H9 (cell line): ENCODE measurements at places on chromosomes 13 and 19.

GRCh38 chr13:43122791-43123190, 99.4 kb downstream of the DNAJC15 start:
- H3K4me3 ChIP-seq = no peak overlapping the region
- peaks cover 11% of the 10 kb centered on the region; the same call in 1 of the 2 replicates for H3K4me1 ChIP-seq
- no peaks in the 10 kb centered on the region; the same call in 2 of the 3 replicates for H3K36me3 ChIP-seq
- H3K27ac ChIP-seq = no peak overlapping the region

DNA sequence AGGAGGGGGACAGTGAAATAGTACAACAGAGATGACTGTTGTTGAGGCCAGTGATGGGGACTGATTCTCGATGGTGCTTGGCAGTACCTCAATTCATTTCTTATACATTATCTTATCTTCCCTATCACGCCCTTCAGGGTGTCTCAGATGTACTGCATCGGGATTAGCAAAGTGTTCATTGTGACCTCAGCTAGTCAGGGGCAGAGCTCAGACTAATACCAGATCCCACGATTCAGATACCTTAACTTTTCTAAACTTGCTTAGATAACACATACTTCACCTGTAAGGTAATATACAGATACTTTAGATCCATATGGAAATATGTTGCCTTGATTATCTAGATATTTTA, 720.6 kb downstream of the EFNB2 start:
- no peak for DNase-seq
- H3K27me3 ChIP-seq = peaks cover 3% of the 10 kb centered on the region; the same call in 1 of the 2 replicates
- H3K36me3 ChIP-seq = no peaks in the 10 kb centered on the region
- no peak overlapping the region for H3K4me3 ChIP-seq
- peaks cover 5% of the 10 kb centered on the region; the same call in 1 of the 2 replicates for H3K4me1 ChIP-seq

- no peak overlapping the region for H3K27ac ChIP-seq
- H3K27me3 ChIP-seq = no peaks in the 10 kb centered on the region
- no peak for DNase-seq
- H3K4me1 ChIP-seq = no peaks in the 10 kb centered on the region
- no peak overlapping the region for H3K4me3 ChIP-seq
- H3K36me3 ChIP-seq = no peaks in the 10 kb centered on the region
Observed at GRCh38 chr13:108425056-108425455, 155.5 kb downstream of the TNFSF13B start.

GRCh38 chr19:56980906-56981305, 138.9 kb upstream of the USP29 start:
- H3K4me1 ChIP-seq = no peaks in the 10 kb centered on the region
- DNase-seq = no peak
- H3K27me3 ChIP-seq = no peaks in the 10 kb centered on the region
- H3K4me3 ChIP-seq = no peak overlapping the region

DNA sequence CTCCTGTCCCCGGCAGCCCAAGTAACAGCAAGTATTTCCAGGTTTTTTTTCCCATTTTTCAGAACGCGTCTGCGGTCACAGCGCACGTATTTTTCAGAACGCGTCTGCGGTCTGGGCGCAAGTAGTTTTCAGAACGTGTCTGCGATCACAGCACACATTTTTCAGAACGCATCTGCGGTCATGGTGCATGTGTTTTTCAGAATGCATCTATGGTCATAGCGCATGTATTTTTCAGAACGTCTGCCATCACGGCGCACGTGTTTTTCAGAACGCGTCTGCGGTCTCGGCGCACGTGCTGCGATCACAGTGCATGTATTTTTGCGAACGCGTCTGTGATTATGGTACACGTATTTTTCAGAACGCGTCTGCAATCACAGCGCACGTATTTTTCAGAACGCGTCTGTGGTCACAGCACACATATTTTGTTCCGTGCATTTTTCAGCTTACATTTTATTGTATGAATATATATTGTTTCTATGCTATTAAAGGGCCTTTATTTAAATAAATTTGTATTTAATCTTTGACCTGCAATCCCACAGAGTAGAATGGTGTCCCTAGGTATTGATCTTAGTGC, 19.7 kb downstream of the ATP4B start:
- no peaks in the 10 kb centered on the region for H3K27me3 ChIP-seq
- H3K27ac ChIP-seq = no peak overlapping the region
- no peak for DNase-seq
- H3K36me3 ChIP-seq = peaks cover 91% of the 10 kb centered on the region
- no peaks in the 10 kb centered on the region for H3K4me1 ChIP-seq
- no peak overlapping the region for H3K4me3 ChIP-seq

- no peaks in the 10 kb centered on the region; the same call in 1 of the 2 replicates for H3K4me1 ChIP-seq
- no peak overlapping the region for H3K27ac ChIP-seq
- H3K36me3 ChIP-seq = no peaks in the 10 kb centered on the region
- no peaks in the 10 kb centered on the region for H3K27me3 ChIP-seq
Observed at GRCh38 chr13:110125157-110125556, 181.8 kb downstream of the COL4A1 start.

- H3K4me3 ChIP-seq = no peak overlapping the region
- no peaks in the 10 kb centered on the region; the same call in 1 of the 2 replicates for H3K36me3 ChIP-seq
- no peak overlapping the region for H3K27ac ChIP-seq
- no peaks in the 10 kb centered on the region for H3K4me1 ChIP-seq
- no peak for DNase-seq
Observed at GRCh38 chr19:50889638-50890037, 16.4 kb downstream of the KLK2 start.

DNA sequence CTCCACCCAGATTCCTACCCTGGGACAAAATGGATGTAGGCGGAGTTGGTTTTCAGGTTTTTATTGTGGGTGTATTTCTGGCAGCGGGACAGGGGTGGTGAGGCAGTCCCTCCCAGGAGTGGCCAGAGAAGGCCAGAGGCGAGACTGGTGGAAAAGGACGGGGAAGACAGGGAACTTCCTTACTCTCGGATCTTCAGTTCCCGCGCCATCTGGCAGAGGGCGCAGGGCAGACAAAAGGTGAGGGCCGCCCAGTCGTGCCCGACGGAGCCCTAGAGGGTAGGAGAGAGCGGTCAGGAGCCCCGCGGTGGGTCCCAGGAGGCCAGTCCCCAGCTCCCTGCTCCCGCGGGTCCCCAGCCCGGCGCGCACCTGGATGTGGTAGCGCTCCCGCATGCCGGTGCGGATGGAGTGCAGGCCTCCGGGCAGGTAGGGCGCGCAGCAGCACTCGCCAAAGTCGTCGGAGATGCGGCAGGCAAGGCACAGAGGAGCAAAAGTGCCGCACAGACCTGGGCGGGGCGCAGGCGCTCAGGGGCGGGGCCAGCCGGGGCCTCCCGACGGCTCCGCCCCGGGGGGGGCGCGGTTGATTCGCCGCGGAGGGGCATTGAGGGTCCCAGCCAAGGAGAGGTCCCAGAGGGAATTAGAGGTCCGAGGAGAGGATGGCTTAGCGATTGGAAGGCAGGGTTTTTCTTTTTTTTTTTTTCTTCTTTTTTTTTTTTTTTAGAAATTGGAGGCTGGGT, 3.0 kb downstream of the CNFN start:
- DNase-seq = peak; percentile 91
- no peaks in the 10 kb centered on the region; the same call in 1 of the 2 replicates for H3K4me1 ChIP-seq
- no peak overlapping the region for H3K27ac ChIP-seq
- peak overlapping the region; percentile 81 for H3K4me3 ChIP-seq

DNA sequence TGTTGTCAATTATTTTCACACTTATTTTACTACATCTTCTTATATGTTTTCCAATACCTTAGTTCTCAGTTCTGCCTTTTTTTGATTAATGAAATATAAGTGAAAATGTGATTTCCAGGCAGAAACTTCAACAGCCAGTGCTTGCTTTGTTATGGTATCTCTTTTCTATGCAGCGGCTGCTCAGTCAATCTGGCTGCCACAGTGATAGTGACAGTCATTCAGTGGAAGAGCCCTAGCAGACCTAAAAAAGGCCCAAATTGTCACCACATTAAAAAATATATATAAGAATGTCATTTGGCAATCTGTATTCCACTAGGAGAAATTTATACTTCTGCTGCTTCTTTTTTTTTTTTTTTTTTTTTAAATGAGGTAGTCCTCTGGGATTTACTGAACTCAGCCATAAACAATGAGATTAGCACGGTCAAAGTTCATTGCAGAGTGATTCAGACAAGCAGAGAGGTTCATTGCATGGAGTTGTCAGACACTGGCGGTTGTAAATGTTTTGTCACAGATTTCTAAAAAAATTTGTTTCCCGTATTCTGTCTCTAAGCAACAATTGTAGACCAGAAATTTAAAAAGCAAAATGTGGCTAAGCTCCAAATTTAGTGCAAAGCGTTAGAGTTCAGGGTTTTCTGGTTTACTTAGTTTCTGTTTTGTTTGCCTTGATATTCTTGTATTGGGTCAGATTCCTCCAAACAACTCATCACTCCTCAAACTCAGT, 94.7 kb upstream of the PRR20A start:
- H3K4me3 ChIP-seq = no peak overlapping the region
- H3K27ac ChIP-seq = no peak overlapping the region
- no peaks in the 10 kb centered on the region for H3K4me1 ChIP-seq
- H3K27me3 ChIP-seq = no peaks in the 10 kb centered on the region

GRCh38 chr13:107452833-107453232, 762.5 kb downstream of the LIG4 start:
- no peak for DNase-seq
- H3K27ac ChIP-seq = no peak overlapping the region
- H3K36me3 ChIP-seq = peaks cover 4% of the 10 kb centered on the region; the same call in 2 of the 3 replicates
- H3K4me3 ChIP-seq = no peak overlapping the region
- H3K4me1 ChIP-seq = no peaks in the 10 kb centered on the region

DNA sequence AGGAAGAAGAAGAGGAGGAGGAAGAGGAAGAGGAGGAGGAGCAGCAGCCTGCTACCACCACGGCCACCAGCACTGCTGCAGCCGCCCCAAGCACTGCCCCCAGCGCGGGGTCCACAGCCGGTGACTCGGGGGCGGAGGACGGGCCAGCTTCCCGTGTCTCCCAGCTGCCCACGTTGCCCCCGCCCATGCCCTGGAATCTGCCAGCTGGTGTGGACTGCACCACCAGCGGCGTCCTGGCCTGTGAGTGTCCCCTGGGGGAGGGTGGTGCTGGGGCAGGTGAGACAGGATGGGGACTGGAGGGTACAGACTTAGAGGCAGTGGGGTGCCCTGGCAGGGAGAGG, 11.4 kb downstream of the SCAF1 start:
- H3K4me1 ChIP-seq = no peaks in the 10 kb centered on the region
- H3K27me3 ChIP-seq = no peaks in the 10 kb centered on the region
- no peak for DNase-seq
- no peak overlapping the region for H3K4me3 ChIP-seq
- peaks cover 70% of the 10 kb centered on the region for H3K36me3 ChIP-seq

- DNase-seq = no peak
- H3K4me1 ChIP-seq = no peaks in the 10 kb centered on the region
- H3K4me3 ChIP-seq = no peak overlapping the region
- H3K27me3 ChIP-seq = no peaks in the 10 kb centered on the region
- no peak overlapping the region for H3K27ac ChIP-seq
- H3K36me3 ChIP-seq = no peaks in the 10 kb centered on the region
Observed at GRCh38 chr13:34360702-34361101, 542.8 kb downstream of the RFC3 start.

DNA sequence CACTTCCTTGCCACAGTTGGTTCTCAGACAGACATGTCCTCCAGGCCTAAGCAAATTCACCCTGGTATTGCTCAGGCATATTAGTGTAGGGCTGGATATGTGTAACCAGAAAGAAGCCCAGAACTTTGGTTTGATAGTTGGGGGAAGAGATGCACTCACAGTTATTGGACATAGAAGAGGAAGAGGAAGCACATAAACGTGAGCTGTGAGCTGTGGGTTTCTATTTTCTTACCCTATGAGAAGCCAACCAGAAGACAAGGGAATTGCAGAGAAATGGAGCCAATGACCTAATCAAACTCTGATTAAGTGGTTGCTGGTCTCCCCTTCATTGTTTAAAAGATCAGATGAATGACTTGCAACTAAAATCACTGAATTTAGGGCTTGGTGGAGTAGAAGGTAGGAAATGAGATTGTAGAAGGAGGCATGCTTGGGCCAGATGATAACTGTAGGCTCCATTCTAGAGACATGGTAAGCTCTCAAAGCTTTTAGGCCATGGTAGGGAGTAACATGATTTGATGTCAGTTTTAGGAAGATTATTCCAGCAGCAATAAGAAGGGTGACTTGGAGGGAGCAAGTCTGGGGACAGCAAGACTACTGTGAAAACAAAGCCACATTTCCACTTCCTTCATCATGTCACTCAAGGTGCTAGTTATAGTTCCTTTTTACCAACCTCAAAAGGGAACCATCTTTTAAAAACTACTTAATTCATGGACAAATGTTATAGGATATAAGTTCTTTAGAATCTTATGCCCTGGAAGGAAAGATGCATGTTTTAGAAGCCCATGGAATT, 24.1 kb upstream of the WDFY2 start:
- H3K27me3 ChIP-seq = no peaks in the 10 kb centered on the region; the same call in 1 of the 2 replicates
- no peak overlapping the region for H3K4me3 ChIP-seq
- H3K27ac ChIP-seq = no peak overlapping the region

GRCh38 chr19:37896180-37896579, 10.2 kb downstream of the WDR87 start:
- DNase-seq = no peak

DNA sequence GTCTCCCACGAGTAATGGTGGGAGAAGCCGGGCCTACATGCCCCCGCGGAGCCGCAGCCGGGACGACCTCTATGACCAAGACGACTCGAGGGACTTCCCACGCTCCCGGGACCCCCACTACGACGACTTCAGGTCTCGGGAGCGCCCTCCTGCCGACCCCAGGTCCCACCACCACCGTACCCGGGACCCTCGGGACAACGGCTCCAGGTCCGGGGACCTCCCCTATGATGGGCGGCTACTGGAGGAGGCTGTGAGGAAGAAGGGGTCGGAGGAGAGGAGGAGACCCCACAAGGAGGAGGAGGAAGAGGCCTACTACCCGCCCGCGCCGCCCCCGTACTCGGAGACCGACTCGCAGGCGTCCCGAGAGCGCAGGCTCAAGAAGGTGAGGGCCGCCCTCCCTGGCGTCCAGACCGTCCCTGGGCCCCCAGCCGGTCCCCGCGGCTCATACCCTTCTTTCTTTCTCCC, 1.4 kb upstream of the USF2 start:
- H3K4me3 ChIP-seq = peak overlapping the region; percentile 84
- no peak overlapping the region for H3K27ac ChIP-seq

DNA sequence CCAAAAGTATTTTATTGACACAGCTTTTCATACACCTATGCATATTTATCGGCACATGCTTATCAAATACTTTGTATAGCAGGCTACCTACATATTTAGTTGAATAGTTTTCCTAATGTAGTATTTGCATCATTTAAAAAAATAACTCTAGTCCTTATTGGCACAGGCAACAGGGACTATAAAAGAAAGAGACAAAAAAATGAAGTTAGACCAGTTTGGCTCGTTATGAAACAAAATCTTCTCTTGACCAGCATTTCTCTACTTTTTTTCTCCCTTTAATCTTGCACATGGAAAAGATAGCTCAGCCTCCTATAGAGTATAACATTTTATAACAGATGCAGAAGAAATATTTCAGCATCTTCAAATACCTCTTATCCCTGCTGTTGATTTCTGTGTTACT, 794.8 kb upstream of the MIR17HG start:
- H3K27ac ChIP-seq = no peak overlapping the region
- no peaks in the 10 kb centered on the region for H3K27me3 ChIP-seq

DNA sequence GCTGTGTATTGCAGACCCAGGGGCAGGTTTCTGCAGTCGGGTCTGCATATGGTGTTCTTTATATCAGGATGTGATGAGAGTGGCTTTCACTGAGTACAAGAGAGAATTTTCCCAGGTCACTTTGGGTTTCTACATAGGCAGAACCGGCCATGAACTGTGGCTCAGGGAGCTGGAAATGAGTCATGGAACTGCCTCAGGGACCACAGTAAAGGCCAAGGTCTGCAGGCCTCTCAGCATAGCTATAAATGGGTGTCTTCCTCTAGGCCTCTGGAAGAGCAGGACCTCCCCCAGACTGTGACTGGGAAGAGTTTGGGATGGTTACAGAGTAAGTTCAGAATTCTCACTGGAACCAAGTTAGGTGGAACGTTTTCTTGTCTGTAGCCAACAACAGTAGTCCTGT, 51.8 kb upstream of the ZNF681 start:
- no peaks in the 10 kb centered on the region for H3K27me3 ChIP-seq
- no peaks in the 10 kb centered on the region for H3K4me1 ChIP-seq
- H3K4me3 ChIP-seq = no peak overlapping the region
- DNase-seq = no peak
- peaks cover 46% of the 10 kb centered on the region for H3K36me3 ChIP-seq
- no peak overlapping the region for H3K27ac ChIP-seq
